ENCODE measurements at places on chromosomes 12 and 14.

GRCh38 chr12:104297477-104298113 lies 5.9 kb upstream of the EID3 start:
- ATAC-seq, result no peak

DNA sequence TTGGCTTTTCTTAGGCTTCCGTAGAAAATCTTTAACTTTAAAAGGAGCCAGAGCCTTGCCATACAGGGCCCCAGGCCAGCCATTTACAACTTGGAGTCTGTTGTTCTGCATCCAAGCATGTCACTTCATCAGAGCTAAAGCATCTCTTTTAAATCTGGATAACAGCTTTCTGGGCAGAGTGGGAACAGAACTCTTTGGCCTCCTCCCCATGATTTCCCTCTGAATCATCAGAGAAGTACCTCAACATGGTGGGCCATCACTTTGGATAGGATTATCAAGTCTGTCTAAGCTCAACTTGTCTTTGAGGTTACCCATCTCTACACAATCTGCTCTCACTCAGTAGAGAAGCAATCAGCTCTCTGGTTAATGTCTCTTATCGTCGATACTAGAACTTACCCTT lies 170.9 kb downstream of the SLC6A15 start:
- ATAC-seq, result no peak

- no peak for ATAC-seq
Measured at GRCh38 chr12:74614426-74614825, 76.8 kb downstream of the ATXN7L3B start.

- ATAC-seq, result no peak
Measured at GRCh38 chr12:130716969-130717366, 869 bp upstream of the RIMBP2 start.

- ATAC-seq, result no peak
Measured at GRCh38 chr14:71271166-71271945, 364.1 kb downstream of the PCNX1 start.

DNA sequence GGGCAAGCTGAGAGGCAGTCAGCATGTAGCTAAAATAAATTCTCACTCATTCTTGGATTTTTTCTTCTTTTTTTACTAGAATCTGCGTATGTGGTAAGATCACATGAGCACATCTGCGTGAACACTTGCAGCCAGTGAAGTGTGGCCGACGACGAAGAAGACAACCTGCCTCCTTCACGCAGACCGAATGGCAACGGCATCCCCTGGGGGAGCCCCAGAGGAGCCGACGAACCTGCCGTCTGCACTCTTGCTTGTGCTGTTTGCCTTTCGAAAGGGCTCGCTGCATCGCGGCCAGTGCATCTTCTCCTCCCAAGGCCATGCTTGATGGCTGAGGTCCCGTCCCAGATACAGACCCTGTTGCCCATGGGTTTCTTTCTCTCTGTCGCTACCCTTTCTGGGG lies 113.8 kb downstream of the KCNK10 start:
- ATAC-seq, result no peak

DNA sequence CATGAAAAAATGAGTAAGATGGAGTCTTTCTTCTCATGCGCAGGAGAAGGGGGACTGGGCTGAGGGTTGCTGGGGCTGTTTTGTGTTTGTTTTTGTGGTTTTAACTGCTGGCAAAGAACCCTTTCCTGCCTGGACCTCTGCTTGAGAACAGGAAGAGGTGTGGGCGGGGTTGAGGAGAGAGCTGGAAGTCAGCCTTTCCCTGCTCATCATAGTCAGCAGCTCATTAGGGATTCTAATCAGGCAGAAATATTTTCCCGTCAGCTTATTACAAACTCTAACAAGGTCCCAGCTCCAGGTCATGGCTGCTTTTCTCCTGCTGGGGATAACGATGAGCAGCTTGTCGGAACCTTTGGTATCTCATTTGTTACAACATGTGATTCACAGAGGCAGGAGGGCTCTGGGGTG lies 185.0 kb upstream of the NRXN3 start:
- ATAC-seq, result no peak

DNA sequence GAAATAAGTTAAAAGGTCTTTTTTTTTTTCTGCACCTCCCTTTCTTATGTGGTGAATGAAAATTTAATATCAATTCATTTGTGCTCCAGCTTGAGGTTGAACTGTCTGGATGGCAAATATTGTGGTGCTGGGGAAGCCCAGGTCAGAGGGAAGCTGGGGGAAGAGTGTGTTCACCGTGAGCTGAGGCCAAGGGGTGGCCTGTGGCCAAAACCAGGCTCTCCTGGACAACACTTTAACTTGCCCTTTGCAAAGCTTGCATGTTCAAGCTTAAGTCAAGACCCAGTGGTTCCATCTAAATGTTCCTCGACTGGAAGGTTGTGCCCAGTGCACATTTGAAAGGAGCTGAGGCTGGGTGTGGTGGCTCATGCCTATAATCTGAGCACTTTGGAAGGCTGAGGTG lies 28.8 kb downstream of the DRAM1 start:
- ATAC-seq, result no peak

- ATAC-seq, result no peak
Measured at GRCh38 chr14:64801800-64802199, 77.9 kb downstream of the SPTB start.

DNA sequence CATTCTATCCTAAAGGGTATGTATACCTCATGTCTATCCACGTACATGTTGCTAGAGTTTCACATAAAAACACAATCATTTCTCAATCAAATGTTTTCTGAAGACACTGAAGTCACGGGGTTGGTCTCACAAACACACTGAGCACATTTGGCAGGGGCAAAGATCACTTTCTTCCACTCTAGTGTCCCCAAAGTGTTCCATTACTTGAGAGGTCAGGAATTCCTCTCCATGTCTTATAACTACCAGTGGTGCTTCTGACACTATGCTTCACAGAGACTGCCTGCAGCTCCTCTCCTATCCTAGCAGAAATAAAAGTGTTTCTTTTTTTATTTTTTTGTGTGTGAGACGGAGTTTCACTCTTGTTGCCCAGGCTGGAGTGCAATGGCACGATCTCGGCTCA lies 19.1 kb downstream of the ZFYVE1 start:
- ATAC-seq, result no peak

GRCh38 chr14:92259613-92260357 lies 63.2 kb upstream of the SLC24A4 start:
- no peak for ATAC-seq

DNA sequence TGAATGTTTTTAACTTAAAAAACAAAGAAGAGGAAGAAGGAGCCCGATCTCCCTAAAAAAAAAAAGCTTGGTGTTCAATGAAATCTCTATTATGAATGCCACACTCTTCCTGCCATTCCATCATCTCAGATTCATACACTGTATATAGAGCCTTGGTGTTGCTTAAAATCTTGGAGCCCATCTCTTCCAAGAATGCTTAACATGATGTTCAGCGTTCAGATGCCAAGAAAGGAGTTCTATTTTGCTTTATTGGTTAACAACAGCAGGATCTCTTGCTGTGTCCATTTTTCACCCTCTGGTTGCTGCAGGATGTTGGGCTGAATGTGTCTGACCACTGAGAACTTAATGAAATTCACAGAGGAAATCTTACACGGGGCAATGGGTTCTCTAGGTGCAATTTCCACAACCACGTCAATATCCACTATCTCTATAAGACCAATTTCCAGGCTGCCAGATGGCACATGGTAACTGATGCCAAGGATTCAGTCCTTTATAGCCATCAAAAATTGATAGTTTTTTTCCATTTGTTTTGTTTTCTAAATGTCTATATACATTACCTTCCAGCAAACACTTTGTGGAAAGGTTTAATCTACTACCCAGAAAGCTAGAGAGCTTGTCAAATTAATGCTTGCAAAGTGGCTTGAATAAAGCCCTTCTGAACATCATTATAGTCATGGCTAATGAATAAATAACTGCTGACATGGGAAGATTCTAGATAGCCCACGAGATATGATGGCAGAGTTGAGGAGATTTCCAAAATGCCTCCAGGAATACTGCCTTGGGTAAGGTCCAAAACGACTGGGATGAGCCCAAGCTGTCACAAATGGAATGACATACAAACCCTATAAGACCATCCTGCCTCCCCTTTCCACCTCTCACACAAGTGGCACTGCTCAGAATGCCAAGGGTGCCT lies 26.5 kb downstream of the RERG start:
- no peak for ATAC-seq

DNA sequence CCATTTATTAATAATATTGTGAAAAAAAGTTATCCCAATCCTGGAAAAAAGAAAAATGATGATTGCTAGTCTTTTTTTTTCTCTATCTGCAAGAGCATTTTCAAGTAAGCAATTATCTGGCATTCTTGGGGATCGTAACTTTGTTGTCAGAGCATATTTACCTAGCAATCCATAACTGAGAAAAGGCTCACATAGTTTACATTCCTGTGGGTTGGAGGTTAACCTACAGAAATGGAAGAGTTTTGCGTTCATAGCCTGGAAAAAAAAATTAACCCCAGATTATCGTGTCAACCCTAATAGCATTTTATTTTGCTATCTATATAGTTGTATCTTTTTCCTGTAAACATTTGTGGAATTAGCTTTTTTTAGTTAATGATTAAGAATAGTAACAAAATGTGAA lies 292.3 kb downstream of the DAD1 start:
- no peak for ATAC-seq

GRCh38 chr14:51216602-51217001 lies 23.4 kb upstream of the TMX1 start:
- no peak for ATAC-seq

DNA sequence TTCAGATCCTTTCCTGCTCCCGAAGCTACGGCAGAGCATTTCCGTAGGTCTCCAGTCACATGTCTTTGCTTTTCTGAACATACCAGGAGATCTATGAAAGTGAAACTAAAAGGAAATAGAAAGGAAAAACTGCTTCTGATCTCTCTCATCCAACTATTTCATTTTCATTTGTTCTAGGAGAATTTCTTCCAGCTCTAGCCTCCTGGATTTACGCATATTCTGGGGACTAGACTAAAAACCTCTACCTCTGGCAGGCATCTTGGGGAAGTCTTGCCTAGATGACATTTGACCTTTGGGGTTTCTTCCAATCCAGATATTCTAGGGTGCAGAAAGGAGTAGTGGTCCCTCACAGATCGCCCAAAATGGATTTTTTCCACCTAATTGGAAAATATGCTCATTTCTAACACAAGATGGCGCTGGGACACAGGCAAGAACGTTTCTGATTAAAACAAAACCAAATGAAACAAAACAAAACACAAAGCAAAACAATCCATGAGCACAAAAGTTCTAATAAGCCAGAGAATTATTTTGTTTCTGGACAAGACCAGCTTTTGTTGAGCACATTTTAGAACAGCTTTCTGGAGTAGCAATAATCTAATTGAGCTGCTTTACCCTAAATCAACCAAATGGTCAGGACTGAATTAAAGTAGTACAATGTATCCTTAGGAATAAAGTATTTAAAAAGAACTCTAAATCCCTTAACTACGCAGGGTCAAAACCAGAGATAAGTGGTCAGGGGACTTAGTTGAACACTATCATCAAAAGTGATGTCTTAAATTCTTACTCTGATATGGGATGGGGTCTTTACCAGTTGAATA lies 12.3 kb upstream of the PARP11 start:
- no peak for ATAC-seq

- no peak for ATAC-seq
Measured at GRCh38 chr12:29702972-29703371, 80.8 kb downstream of the TMTC1 start.

DNA sequence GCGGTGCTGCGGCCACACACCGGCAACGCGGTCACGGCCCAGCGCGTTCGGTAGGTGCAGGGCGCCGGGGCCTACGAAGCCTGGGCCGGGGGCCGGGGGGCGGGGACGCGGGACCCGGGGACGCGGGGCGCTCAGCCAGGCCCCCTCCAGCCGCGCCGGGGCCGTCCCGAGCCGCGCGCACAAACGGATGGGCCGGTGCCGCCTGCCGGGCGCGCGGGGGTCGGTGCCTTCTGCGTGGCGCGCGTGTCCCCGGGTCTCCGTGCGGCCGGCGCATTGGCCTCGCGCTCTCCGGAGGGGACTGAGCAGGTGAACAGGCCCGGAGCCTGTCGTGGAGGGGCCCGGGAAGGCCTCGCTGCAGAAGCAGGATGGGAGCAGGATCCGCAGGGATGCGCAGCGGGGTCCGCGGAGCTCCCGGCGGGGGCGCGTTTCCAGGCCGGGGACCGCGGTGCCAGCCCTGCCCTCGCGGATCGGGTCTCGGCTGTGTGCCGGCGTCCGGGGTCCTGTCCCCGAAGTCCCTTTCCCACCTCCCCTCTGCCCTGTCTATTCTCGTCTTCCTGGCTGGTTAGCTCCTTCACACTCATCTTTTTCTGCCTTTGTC lies 421 bp downstream of the GLT1D1 start:
- no peak for ATAC-seq

GRCh38 chr14:85038526-85039352 lies 491.2 kb upstream of the FLRT2 start:
- ATAC-seq, result no peak

DNA sequence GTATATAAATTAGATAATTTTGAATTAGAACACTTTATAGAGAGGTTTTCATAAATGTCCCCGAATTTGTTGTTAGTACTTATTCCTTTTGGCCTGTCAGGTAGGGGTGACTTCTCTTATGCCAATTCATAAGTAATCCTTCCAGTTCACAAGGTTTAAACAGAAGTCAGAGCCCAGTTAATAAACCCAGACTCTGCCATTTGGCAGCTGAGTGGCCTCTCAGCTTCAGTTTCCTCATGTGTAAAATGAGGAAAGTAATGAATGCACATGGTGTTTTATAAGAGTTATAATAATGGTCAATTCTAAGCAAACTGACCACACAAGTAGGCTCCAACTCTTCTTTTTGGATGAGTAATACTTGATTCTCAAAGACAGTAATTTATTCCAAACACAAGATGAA lies 10.3 kb downstream of the MTERF2 start:
- no peak for ATAC-seq

- peak; percentile 74 for ATAC-seq
Measured at GRCh38 chr14:38199739-38200138, 8.0 kb upstream of the SSTR1 start.

- ATAC-seq, result no peak
Measured at GRCh38 chr12:113439606-113440030, 17.4 kb downstream of the SDSL start.

- peak; percentile 79 for ATAC-seq
Measured at GRCh38 chr12:116323406-116324386, 46.2 kb upstream of the MED13L start.

DNA sequence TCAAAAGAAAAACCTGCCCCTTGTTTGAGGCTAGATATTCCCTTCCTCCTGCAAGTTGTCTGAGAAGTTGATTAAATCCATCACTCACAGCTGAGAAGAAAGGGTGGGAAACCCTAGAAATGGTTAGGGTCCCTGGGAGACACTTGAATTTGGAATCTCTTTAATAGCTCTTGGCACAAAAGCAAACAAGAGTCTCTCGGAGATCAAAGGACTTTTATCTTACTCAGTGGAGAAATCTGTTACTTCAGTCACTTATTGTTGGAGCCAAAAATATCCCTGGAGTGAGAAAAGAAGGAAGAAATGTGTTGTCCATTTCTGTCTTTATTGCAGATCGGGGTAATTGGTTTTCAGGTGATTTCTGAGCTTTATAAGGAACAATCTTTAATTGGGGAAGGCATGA lies 47.0 kb downstream of the TMEM132C start:
- no peak for ATAC-seq

Measured in activated T-helper 17 cell treated with anti-CD3 and anti-CD28 coated beads, Interleukin-2, amount 50 U/mL, for 72 hours (primary cell).